ENCODE measurements at places on chromosomes 16 and 17.

- DNase-seq: no peak
Measured at GRCh38 chr17:56930739-56931337, 17.0 kb upstream of the TRIM25 start.

DNA sequence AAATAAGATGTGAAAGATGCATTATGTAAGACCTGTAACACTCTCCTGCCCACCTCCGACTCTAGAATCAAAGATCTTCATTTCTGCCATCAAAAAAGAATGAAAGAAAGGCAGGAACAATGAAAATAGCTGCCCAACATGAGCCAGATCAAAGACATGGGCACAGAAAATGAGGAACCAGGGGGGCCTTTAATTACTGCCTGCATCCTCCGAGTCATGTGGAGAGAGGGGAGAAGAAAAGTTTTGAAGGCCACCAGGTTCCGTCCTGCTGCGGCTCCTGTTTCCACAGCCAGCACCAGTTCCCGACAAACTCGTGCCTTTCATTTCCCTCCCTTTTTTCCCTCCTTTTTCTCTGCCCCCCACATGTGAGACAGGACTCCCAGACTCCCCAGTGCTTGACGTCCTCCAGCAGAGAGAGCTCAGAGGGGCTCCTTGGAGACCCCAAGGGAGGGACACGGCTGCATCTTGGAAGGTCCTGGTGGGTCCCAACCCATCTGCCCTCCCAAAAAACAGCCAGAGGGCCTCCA lies 168.4 kb downstream of the ZNF423 start:
- no peak for DNase-seq

GRCh38 chr17:77716289-77716926 lies 242.1 kb upstream of the TNRC6C start:
- DNase-seq: no peak

- DNase-seq: no peak
Measured at GRCh38 chr16:8888951-8889892, 7.1 kb downstream of the LITAFD start.

DNA sequence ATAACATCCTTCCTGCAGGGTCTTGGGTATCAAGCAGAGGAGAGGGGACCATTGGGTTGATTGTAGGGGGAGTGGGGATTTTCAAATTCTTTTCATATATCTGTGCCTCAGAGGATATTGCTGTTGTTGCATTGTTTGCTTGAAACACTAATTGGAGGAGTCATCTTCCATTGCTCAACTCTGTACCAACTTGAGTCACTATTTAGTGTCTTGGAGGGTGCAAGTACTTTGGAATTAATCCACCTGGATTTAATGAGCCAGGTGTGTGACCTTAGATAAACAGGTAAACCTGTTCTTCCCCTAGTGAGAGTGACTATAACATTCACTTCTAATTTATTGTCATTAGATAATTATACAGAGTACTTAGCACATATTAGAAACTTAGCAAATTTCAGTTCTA lies 151.3 kb upstream of the CNTNAP4 start:
- no peak for DNase-seq

GRCh38 chr17:75941442-75941819 lies 589 bp upstream of the FBF1 start:
- peak; percentile 40 for DNase-seq

- DNase-seq: no peak
Measured at GRCh38 chr17:48247038-48247437, 139.5 kb downstream of the SNX11 start.

GRCh38 chr16:67814567-67814966 lies 7.9 kb downstream of the TSNAXIP1 start:
- DNase-seq: no peak

DNA sequence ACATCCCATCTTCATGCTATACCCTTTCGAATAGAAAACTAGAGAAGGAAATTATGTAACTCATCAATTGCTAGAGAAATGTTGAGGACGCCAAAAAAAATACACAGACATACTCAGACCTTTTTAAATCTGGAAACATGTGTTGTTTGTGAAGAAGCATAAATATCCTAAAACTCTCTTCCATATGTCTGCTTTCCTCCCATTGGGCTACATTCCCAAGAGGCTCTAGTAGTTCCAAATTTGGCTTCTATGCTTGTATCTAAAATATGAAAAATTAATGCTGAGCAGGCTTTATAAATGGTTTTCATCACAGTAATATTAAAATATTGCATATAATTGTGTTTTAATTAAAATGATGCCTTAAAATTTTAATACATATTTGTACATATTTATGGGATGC lies 297.9 kb upstream of the PSMD7 start:
- DNase-seq: no peak

- DNase-seq: no peak
Measured at GRCh38 chr17:79529661-79530081, 81.2 kb downstream of the RBFOX3 start.

- DNase-seq: peak; percentile 95
Measured at GRCh38 chr16:79429381-79430190, 171.0 kb downstream of the MAF start.

GRCh38 chr17:10205549-10206185 lies 7.3 kb upstream of the GAS7 start:
- DNase-seq: no peak

GRCh38 chr16:986411-986810 lies 4.8 kb downstream of the SOX8 start:
- DNase-seq: no peak

- no peak for DNase-seq
Measured at GRCh38 chr17:10013365-10014112, 108.5 kb upstream of the RCVRN start.

- DNase-seq: peak; percentile 97
Measured at GRCh38 chr17:47267354-47267828, 13.8 kb downstream of the ITGB3 start.

- DNase-seq: no peak
Measured at GRCh38 chr16:58419241-58419990, 27.1 kb downstream of the GINS3 start.

- peak; percentile 5 for DNase-seq
Measured at GRCh38 chr17:30477774-30478115, 537 bp downstream of the GOSR1 start.

GRCh38 chr17:4587195-4587594 lies 2.9 kb downstream of the SMTNL2 start:
- DNase-seq: no peak

DNA sequence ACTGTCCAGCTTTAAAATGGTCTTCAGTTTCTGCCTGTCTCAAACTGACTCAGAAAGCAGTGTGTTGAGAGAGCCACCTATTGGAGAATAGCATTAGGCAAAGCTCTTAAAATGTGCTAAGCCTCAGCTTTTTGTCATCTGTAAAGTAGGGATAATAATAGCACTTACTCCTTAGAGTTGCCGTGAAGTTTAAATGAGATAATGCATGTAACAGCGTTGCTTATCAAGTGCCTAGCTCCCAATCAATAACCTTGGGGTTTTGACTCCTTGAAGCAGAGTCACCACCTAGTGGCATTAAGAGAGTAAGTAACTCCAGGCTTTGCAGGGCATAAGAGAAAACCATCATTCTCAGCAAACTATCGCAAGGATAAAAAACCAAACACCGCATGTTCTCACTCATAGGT lies 163.3 kb downstream of the HS3ST2 start:
- DNase-seq: no peak

DNA sequence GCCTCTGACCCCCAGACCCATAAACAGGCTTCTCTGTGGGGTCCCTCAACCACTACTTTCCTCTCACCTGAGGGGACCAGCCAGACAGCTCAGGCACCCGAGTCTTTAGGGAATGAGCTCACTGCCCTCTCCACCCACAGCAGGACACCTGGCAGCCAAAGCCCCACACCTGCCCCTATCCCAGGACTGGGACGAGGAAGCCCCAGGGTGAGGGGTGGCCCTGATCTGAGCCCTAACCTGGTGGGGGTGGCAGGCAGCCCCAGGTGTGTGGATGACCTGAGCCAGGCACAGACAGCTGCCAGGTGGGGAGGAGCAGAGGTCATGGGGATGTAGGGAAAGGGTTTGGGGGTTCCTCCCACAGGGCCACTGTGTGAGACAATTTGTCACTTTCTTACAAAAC lies 1.7 kb upstream of the TEX19 start:
- no peak for DNase-seq

DNA sequence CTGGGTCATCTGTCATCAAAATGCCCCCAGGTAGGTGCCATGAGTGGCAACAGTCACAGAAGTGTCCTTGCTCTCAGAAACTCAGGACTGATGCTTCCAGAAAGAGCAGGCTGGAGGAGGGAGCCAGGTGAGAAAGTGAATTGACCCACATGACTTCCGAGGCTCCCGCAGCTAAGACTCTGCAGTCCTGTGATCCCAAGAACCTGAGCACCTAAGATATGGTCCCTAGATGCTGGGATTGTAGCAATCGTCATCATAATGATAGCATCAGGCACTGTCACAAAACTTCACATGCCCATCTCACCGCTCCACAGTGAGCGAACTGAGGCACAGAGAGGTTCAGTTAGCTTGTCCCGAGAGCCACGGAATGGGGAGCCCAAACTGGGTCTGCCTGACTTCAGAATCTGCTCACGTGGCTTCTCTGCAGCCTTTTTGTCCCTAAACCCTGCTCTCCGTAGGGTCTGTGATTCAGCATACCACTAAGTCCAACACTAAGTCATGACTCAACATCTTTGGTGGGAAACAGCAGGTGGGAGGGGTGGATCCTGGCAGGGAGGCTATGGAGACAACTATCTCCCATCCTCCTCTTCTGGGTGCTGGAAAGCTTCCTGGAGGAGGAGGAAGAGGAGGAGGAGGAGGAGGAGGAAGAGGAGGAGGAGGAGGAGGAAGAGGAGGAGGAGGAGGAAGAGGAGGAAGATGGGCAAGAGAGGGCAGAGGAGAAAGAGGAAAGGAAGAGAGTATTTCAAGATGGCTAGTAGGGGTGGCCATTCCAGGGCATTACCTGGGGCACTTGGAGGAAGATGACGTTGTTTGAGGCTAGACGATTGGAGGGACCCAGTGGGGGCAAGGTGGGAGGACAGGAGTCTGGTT lies 55.5 kb upstream of the DLX4 start:
- peak; percentile 44 for DNase-seq

- DNase-seq: no peak
Measured at GRCh38 chr16:49724774-49725173, 131.1 kb downstream of the ZNF423 start.

DNA sequence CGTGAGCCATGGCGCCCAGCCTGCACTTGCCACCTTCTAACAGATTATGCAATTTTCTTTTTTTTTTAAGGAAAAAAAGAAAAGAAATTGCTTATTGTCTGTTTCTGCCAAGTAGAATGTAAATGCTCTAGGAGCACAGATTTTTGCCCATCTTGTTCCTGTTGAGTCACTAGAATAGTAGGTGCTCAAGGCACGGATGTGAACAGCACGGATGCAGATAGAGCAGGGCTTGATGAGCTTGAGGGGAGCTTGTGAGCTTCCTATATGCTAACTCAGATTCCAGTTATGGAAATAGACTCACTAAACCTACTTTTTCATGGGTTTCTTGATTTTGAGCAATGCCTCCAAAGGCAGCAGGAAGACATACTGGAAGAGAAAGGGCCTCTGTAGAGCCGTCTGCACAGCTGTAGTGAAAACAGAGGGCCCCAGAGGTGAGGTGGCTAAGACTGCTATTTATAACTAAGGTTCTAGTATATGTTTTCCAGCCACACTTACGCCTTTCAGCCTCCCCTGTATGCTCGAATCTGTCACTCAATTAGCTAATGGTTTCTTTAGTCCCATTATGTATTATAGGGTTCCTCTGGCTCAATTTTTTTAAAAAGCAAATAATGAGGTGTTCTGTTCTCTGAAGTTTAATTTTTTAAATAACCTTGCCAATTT lies 72.8 kb downstream of the WWP2 start:
- DNase-seq: no peak

- DNase-seq: no peak
Measured at GRCh38 chr17:1593630-1593931, 31.0 kb upstream of the PITPNA start.

GRCh38 chr16:79758615-79759346 lies 158.2 kb upstream of the MAF start:
- DNase-seq: peak; percentile 31

DNA sequence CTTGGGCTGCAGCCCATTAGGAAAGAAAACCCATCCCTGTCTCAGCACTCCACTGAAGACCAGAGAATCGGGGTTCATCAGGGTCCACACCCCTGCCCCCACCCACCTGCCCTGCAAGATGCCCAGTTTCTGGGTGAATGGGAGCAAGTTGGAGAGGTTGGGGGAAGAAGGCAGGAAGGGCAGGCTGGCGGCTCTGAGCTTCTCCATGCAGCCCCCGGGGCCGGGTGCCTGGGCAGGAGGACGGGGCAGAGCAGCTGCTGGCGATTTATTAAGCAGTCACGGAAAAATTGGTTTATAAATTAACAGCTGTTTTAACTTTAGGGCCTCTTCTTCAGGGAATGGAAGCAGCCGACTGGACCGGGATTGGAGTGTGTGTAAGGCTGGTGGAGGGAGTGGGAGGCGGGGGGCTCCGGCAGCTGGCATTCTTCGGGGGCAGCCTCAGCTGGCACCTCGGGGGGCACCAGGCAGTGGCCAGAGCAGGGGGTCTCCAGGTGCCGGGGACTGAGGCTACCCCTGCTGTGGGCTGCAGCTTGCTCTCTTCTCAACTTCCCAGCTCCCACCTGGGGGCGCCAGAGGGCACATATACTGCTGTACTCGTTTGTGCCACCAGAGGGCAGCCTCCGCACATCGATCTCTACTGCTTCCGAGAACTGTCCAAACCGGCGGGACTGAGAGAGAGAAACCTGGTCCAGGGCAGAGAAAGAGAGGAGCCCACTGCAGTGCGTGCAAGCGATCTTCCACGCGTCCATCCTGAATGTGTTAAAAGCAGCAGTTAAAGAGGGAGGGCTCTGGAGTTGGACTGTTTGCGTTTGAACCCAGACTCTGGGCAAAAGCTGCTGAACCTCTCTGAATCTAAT lies 5.0 kb upstream of the PPP1R1B start:
- DNase-seq: peak; percentile 56

DNA sequence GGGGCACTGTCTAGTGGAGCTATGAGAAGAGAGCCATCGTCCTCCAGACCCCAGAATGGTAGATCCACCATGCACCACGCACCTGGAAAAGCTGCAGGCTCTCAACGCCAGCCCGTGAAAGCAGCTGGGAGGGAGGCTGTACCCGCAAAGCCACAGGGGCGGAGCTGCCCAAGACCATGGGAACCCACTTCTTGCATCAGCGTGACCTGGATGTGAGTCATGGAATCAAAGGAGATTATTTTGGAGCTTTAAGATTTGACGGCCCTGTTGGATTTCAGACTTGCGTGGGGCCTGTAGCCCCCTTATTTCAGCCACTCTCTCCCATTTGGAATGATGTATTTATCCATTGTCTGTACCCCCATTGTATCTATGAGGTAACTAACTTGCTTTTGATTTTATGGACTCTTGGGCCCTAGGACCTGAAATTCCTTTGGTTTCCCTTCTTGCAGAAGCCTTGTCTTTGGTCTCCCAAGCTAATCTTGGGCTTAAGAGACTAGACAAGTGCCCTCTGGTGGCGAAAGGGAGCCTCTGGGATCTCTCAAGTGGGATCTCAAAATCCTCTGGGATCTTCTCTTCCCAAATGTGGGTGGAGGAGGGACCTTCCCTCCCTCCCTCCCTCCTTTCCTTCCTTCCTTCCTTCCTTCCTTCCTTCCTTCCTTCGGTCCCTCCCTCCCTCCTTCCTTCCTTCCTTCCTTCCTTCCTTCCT lies 58.2 kb upstream of the HAPSTR1 start:
- no peak for DNase-seq
